ENCODE measurements at places on chromosomes 5 and 9.
A peak's percentile ranks its signal among the peaks of the same experiment; 100 is the strongest.

DNA sequence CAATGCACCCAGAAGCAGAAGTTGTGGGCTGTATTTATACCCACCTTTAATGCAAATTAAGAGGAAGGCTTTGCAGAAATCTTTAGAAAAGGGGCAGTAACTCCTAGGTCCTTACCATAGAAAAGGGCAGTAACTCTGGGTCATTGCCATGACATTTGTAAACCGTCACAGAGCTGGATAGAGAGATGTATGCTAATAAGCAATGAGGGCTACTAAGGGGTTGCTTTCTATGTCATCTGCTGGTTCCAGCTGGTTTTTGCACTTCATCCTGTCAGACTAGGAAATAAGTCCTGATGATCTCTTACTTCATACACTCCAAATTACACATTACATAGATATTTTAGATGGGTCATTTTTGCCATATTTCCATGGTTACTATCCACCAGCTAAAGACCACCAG, 299.1 kb upstream of the TYRP1 start:
- no peak for DNase-seq

DNA sequence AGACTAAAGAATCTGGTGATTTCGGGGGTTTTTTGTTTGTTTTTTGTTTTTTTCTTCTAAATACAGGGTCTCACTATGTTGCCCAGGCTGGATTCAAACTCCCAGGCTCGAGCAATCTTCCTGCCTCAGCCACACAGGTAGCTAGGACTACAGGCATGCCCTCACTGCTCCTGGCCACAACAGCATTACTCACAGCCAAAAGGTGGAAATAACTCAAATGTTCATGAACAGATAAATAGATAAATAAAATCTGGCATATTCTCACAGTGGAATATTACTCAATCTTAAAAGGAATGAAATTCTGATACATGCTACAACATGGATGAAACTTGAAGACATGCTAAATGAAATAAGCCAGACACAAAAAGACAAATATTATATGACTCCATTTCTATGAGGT, 19.8 kb upstream of the RAD23B start:
- no peak for DNase-seq

DNA sequence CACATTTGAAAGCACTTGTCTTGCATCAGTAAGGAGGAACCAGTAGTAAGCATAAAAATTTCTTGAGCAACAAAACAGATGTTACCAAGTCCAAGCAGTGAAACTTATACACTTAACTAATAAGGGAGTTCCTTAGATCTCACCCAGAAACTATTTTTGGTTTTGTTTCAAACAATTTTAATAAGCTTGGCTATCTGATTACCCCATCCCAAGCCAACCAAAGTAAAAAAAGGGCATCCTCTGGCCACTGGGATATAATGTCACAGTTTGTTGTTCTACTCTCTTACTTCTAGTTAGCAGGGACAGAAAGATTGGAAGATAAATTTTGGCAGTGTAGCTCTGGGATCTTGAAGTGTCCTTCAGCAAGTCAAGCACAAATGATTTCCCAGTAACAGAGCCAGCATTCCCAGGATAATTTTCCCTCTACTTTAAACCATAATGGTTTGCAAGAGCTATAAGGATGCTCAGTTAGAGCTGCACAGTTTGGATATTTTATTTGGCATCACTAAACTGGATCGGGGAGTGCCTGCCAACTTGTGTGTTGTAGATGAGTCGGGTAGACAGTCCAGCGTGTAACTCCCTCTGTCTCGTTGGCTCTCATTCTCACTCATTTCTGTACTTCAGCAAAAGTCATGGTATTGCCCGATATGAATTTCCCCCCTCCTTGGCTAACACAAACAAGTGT, 161.9 kb upstream of the HMHB1 start:
- DNase-seq, result no peak

- no peak for DNase-seq
Measured at GRCh38 chr5:5140479-5141338, 579 bp downstream of the ADAMTS16 start.

- no peak for DNase-seq
Measured at GRCh38 chr5:133639850-133640528, 27.6 kb upstream of the FSTL4 start.

DNA sequence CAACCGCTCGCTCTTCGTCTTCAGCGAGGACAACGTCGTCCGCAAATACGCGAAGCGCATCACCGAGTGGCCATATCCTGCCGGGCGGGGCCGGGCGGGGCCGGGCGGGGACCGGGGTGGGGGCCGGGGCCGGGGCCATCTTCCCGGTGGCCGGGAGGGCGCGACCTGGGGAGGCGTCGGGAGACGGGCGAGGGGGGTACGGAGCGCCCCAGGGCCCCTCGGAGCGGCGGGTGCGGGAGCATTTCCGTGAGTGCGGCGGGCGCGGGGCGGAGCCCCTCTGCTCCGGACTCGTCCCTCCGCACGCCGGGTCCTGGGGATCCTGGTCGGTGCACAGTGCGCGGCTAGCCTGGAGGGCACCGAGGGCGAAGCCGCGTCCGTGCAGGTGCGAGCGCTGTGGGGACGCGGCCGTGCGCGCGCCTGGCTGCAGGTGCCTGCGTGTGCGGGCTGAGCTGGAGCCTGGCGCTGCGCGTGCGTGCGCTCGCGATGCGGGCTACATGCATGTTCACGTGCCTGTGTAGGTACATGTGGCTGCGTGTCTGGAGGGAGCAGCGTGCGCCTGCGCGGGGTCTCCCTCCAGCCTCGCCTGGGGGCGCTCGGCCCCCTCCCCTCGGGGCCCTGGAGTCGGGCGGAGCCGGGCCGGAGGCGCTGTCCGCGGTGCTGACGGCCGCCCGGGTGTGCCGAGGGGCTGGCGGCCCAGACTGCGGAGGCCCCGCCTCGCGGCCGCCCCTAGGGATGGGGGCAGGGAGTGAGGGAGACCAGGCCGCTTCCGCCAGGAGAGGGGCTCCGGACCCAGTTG, 762 bp downstream of the CACNA1B start:
- DNase-seq, result no peak

GRCh38 chr5:175471628-175472027, 6.7 kb upstream of the SFXN1 start:
- no peak for DNase-seq

- no peak for DNase-seq
Measured at GRCh38 chr5:27328480-27328879, 290.1 kb upstream of the CDH9 start.

DNA sequence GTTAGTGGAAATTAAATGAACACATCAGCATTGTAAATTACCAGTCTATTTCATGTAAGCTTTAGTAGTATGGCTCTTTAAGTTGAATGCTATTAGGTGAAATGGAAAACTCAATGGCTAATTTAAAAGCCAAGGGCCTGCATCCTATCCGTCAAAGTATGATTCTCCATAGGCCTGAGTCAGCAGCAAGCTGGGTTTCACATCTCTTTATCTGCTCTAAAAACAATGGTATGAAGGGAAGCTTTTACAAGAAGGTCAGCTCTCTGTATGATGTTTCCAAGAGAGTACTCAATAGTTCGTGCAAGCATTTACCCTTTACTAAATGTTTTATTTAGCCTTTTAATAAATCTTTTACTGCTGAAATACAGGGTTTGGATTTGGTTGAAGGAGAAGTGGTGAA, 62.8 kb downstream of the MAP1B start:
- DNase-seq, result no peak

DNA sequence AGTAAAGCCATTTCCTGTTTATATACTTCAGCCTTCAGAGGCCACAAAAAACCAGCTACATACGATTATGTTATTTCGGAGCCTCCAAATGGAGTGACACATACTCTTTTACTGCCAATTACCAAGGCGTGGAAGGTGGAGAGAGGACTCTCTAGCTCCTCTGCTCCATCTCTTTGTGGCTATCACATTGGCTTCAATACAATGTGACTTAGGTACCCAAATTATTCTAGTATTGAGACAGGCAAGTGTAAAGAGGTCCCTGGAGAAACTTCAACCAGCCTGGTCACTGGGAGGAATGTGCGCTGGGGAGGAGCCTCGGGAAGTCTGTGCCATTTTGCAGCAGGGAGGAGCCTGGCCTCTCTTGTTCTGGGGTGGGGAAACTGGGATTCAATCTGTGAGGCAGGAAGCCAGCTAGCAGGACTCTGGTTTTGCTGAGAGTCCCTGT, 85.8 kb upstream of the TAS2R1 start:
- DNase-seq, result no peak

GRCh38 chr5:87069974-87070608, 197.6 kb upstream of the RASA1 start:
- no peak for DNase-seq

- DNase-seq, result no peak
Measured at GRCh38 chr9:2726650-2727340, 9.5 kb downstream of the KCNV2 start.

DNA sequence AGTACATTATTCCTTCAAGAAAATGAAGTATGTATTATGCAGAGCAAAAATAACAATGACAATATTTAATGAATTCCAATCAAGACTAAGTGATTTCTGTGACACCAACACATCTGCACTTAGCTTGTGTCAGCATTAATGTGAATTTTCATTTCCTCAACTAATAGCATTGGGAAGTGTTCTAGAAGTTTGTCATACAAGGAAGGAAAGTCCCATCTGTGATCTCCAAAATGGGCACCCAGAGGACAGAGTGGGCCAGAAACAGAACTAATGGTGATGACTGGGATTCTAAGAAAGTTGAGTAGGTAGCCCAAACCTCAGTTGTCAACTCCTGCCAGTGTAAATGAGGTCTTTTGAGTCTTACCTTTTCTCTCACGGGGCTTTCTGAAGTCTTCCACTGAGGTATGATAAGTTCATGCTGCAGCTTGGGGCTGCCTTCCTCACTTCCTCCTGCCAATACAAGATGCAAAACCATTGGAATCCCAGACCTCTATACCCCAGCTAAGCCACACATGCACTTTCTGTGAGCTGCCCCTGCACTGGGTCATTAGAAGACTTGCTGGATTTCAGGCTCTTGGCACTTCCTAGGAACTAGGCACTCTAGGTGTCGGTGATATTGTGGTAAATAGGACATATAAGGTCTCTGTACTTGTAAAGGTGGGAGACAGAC, 4.9 kb downstream of the ADAM19 start:
- no peak for DNase-seq

GRCh38 chr9:131289301-131290035, at the start of gene PLPP7:
PLPP7 (plus strand) TSS chr9:131289723; CDS start chr9:131289998, 275 bp downstream.
- no peak for DNase-seq

GRCh38 chr5:149216496-149216895, 55.2 kb upstream of the AFAP1L1 start:
- no peak for DNase-seq

- no peak for DNase-seq
Measured at GRCh38 chr5:40813698-40814281, 15.6 kb upstream of the PRKAA1 start.

- DNase-seq, result no peak
Measured at GRCh38 chr5:132003982-132004381, 7.5 kb downstream of the ACSL6 start.

DNA sequence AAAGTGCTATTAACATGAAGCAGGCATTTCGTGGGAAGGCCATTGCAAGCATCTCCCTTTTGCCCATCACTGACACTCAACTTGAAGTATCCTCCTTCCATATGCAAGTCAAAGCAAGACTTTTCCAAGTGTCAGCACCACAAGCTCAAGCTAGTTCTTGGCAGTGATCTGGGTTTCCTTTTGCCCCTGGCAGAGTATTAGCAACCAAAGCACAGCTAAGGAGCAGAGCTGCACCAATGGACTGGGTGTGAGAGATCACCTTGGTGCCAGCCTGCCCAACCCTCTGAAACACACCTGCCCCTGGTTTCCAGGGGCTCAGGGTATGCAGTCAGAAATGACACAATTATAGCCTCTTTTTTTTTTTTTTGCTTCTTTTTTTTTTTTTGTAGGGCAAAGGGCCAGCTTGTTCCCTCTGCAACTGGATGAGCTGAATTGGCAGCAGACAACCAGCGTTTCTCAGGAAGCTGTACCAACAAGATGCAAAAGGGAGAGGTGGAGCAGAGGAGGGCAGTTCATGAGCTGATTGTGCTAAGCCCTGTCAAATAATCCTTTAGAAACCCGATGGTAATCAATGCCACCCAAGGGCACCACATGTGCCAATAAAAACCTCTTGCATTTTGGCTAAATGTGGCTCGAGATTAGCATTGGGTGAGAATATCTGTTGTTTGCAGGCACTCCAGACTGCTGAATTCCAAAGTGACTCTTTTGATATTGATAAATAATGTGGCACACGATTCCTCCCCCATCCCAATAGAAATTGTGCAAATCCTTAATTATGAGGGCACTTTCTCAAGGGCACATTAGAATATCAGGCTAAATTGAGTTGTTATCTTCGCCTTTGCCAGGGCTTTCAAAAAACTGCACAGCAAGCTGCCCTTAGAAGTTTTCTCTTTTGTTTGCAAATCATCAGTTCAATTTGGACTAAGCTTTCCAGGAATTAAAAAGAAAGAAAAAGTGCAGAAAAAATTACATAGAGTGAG, 192.4 kb downstream of the GAS1 start:
- no peak for DNase-seq

DNA sequence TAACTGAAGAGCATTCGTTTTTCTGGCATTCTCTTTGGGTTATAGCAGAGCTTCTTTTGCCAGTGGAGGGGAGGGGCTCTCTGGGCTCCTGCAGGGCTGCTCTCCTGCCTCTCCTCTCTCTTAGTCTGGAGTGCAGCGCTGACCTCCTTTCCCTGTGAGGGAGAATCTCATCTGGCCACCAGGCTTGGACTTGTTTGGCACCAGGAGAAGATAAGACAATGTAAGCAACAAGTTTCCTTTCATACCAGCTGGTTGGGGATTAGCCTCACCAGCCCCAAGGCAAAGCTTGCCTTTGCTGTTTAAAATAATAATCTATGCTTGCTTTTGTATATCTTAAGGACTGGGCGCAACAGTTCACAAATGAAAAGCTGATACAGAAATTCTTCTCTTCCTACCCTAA, 196.4 kb downstream of the TLE4 start:
- no peak for DNase-seq

DNA sequence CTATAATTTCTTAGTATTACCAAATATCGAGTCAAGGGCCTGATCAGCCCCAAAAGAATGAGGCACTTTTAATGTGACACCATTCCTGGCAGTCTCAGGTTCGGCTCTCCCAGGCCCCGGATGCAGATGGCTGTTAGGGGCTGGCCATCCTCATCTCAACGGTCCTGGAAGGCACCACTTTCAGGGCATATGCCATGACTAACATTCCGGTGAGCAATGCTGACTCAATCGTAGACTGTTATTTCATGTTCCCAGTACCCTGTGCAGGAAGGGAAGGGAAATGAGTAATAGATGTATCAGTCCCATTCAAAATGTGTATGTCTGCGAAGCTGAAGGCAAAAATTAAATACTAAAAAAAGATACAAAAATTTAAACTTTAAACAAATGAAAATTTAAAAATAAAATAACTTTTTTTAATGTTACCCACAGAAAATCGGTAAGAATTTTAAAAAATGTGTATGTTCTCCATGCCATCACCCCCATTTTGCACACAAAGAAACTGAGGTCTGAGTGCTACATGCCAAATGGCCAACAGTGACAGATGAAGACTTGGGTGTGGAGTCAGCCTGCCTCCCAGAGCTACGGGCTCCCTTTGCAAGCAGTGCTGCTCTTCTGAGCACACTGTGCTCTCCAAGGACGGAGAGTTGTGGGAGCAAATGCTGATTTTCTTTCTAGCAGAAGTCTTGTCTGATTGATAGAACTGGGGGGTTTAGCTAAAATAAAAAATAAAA, 79.0 kb downstream of the GLDC start:
- DNase-seq, result peak; percentile 7
